ENCODE measurements at places on chromosomes 5 and 9. TPM values are rescaled to one million over a fixed set of nuclear protein-coding genes. Genes with fewer than 3 reads are reported as not detected.

THBS4 gene
- total RNA-seq = 376 TPM

DAB2IP gene
- total RNA-seq = 52.5 TPM

DNA sequence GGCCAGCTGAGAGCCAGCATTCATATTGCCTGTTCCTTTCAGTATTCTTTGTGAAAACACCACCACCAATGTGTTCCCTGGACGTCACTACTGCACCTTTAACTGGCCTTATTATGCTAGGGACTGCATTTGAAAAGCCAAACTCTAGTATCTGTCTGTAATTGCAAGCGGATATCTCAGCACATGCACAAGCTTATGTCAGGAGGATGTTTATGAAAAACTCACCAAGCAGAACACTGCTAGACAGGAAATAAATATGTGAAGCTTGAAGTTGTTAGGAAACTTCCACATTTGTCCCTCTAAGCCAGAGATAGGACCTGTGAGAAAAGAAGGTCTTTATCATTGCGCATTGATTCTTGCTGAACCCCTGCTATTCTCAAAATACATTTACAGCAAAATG is 135.4 kb upstream of the CCDC152 start:
- no peak for DNase-seq

DNA sequence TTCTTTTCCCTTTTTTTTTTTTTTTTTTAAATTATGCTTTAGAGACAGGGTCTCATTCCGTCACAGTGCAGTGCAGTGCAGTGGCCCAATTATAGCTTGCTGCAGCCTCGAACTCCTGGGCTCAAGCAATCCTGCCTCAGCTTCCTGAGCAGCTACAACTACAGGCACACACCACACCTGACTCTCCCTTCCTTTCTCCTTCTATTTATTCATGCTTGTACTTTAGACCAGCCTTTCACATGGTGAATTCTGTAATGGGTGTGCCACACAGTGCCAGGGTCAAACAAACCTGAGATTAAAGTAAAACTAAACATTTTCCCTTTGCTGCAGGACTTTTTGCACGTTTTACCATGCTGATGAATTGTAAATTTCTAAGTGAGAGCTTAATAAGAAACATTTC is 8.0 kb downstream of the SH3RF2 start:
- no peak for DNase-seq
